Testis (tissue), 5 donors: ENCODE measurements at places on chromosomes 16 and 17. TPM values are rescaled to one million over a fixed set of nuclear protein-coding genes. Genes with fewer than 3 reads are reported as not detected.

Gene PYDC1
- not detected for total RNA-seq

Gene CACNA1H
- 69.0 TPM for total RNA-seq

Gene EXOC3L1
- 5.1 TPM for total RNA-seq

Gene PERCC1
- 0.31 TPM for total RNA-seq

Gene SLC13A2
- 0.93 TPM for total RNA-seq

Gene FSCN2
- 4.0 TPM for total RNA-seq

Gene MT4
- total RNA-seq, result not detected

Gene BICDL2
- 0.37 TPM for total RNA-seq

Gene AOC3
- total RNA-seq, result 14.8 TPM

Gene LPO
- total RNA-seq, result 2.0 TPM

Gene CNTNAP1
- total RNA-seq, result 10.3 TPM

Gene KDM6B
- 41.8 TPM for total RNA-seq

Gene C1QTNF8
- 1.3 TPM for total RNA-seq

Gene PYY
- 0.37 TPM for total RNA-seq

Gene CHD9NB
- not detected for total RNA-seq

Gene CORO1A
- total RNA-seq, result 9.6 TPM

Gene EXOC7
- total RNA-seq, result 138 TPM

- DNase-seq, result peak; percentile 23
- H3K4me1 ChIP-seq, result no peaks in the 10 kb centered on the region
- no peaks in the 10 kb centered on the region for H3K36me3 ChIP-seq
- no peak overlapping the region for H3K27ac ChIP-seq
Measured at GRCh38 chr17:51640108-51640622, 379.8 kb downstream of the UTP18 start.

- H3K27me3 ChIP-seq, result no peaks in the 10 kb centered on the region
- H3K4me1 ChIP-seq, result no peaks in the 10 kb centered on the region
- no peak overlapping the region for H3K27ac ChIP-seq
- H3K36me3 ChIP-seq, result no peaks in the 10 kb centered on the region
Measured at GRCh38 chr17:49252148-49252695, 21.6 kb upstream of the PHOSPHO1 start.

- no peaks in the 10 kb centered on the region for H3K4me1 ChIP-seq
- no peak overlapping the region for H3K27ac ChIP-seq
- no peaks in the 10 kb centered on the region for H3K36me3 ChIP-seq
- no peaks in the 10 kb centered on the region for H3K27me3 ChIP-seq
- H3K4me3 ChIP-seq, result no peak overlapping the region
Measured at GRCh38 chr17:66847704-66848103, 12.8 kb downstream of the CACNG5 start.

DNA sequence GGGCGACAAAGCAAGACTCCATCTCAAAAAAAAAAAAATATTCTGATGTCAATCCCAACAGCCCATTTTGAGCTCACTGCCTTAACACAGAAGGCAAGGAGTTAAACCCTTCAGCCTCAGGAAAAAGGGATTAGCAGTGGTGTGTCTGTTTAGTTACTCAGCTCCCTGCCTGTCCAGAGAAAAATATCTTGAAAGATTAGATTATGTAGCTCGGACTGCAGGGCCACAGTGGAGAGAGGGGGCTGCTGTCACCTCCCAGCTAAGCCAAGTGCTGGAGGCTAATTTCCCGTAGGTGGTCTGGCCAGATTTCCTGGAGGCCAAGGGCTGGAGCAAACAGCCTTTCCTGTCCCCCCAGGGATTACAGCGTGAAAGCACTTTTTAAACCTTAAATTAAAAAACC is 50.3 kb downstream of the C16orf95 start:
- no peaks in the 10 kb centered on the region for H3K27me3 ChIP-seq
- no peak overlapping the region for H3K4me3 ChIP-seq
- H3K4me1 ChIP-seq, result peaks cover 4% of the 10 kb centered on the region
- peak; percentile 26 for DNase-seq
- H3K27ac ChIP-seq, result no peak overlapping the region

GRCh38 chr16:51573191-51573590 is 422.1 kb upstream of the SALL1 start:
- no peak overlapping the region for H3K4me3 ChIP-seq
- H3K36me3 ChIP-seq, result no peaks in the 10 kb centered on the region
- H3K27me3 ChIP-seq, result no peaks in the 10 kb centered on the region

DNA sequence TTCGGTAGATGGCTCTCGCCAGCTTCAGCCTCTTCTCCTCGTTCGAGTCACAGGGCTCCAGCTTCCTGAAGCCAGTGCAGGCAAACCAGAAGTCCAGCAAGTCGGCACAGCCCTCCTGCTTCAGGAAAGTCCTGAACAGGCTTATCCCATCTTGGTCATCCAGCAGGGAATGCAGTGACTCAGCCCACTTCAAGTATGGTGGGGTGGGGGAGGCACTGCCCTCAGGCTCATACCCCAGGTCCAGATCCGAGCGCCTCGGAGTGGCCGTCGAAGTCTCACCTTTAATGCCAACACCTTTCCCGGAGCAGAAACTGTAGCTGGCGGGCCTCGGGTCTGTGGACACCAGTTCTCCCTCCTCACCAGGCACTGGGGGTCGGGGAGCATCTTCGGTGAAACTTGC is 5.9 kb downstream of the AXIN1 start:
- H3K4me1 ChIP-seq, result no peaks in the 10 kb centered on the region
- no peak for DNase-seq
- no peak overlapping the region for H3K4me3 ChIP-seq
- H3K27ac ChIP-seq, result no peak overlapping the region
- no peaks in the 10 kb centered on the region for H3K36me3 ChIP-seq

- H3K36me3 ChIP-seq, result no peaks in the 10 kb centered on the region
- no peak overlapping the region for H3K27ac ChIP-seq
- H3K4me3 ChIP-seq, result peak overlapping the region; percentile 73
- DNase-seq, result no peak
Measured at GRCh38 chr16:649631-650030, 466 bp downstream of the WDR90 start.

DNA sequence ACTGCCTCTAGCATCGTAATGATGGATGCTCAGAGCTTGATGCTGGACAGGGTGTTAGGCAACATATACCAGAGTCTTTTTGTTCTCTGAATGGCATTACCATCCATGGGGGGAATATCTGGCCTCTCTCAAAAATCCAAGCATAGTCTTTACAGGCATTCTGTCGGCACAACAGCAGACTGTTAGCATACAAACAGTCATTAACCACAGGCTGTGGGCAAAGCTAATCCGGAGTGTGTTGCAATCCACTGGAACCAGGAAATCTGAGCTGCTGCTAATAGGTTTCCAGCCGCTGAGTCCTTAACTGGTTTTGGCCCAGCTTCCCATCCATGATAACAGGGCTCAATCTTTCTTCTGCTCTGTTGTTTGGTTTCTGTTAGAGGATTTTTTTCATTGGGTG is 371.9 kb downstream of the HS3ST3B1 start:
- H3K27me3 ChIP-seq, result no peaks in the 10 kb centered on the region
- no peaks in the 10 kb centered on the region for H3K36me3 ChIP-seq
- H3K4me1 ChIP-seq, result no peaks in the 10 kb centered on the region
- DNase-seq, result no peak

DNA sequence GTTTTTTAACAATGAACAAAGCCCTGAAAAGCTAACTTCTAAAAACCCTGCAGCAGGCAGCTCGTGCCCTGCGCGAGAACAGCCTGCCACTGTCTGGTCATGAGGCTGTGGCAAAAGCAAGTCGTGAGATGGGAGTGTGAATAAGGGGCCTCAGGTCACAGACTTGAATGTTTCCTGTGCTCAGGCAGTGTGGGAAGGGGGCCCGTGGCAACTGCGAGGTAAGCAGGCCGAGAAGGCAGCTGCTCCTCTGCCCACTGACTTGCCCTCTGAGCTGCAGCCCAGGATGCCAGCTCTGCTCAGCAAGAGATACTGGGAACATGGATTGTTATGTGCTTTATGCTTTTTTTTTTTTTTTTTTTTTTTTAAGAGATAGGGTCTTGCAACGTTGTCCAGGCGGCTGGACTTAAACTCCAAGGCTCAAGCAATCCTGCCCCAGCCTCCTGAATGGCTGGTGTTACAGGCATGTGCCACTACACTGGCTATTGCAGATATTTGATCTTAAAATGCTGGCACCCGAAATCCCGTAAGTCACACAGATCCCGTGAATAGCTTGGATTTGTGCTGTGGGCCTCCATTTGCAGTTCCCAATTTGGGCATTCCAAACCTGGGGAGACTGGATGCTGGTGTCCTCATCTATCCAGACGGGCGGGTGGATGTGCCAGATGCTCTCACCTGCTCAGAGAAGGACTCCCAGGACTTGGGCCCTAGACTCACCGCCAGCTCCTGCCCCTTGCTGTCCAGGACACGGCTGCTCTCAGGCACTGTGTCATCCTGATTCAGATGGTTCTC is 44.0 kb downstream of the UBN1 start:
- DNase-seq, result no peak
- H3K27ac ChIP-seq, result no peak overlapping the region
- H3K27me3 ChIP-seq, result no peaks in the 10 kb centered on the region

GRCh38 chr16:3523281-3523680 is 22.5 kb downstream of the CLUAP1 start:
- DNase-seq, result no peak
- no peaks in the 10 kb centered on the region for H3K27me3 ChIP-seq
- no peak overlapping the region for H3K4me3 ChIP-seq
- H3K36me3 ChIP-seq, result no peaks in the 10 kb centered on the region
- no peak overlapping the region for H3K27ac ChIP-seq

- no peak overlapping the region for H3K4me3 ChIP-seq
- no peaks in the 10 kb centered on the region for H3K27me3 ChIP-seq
- H3K4me1 ChIP-seq, result no peaks in the 10 kb centered on the region
Measured at GRCh38 chr16:87426423-87427215, 34.5 kb downstream of the MAP1LC3B start.

- H3K4me3 ChIP-seq, result no peak overlapping the region
- H3K36me3 ChIP-seq, result no peaks in the 10 kb centered on the region
- no peak for DNase-seq
- H3K27me3 ChIP-seq, result no peaks in the 10 kb centered on the region
Measured at GRCh38 chr16:10136916-10137315, 45.3 kb downstream of the GRIN2A start.

GRCh38 chr16:54366943-54367342 is 80.4 kb upstream of the IRX3 start:
- no peaks in the 10 kb centered on the region for H3K27me3 ChIP-seq
- no peaks in the 10 kb centered on the region for H3K4me1 ChIP-seq
- H3K36me3 ChIP-seq, result no peaks in the 10 kb centered on the region
- no peak for DNase-seq

GRCh38 chr16:68328860-68329390 is 18.1 kb downstream of the PRMT7 start:
- H3K4me3 ChIP-seq, result no peak overlapping the region
- no peak for DNase-seq
- no peaks in the 10 kb centered on the region for H3K27me3 ChIP-seq
- H3K4me1 ChIP-seq, result no peaks in the 10 kb centered on the region
- H3K27ac ChIP-seq, result no peak overlapping the region

DNA sequence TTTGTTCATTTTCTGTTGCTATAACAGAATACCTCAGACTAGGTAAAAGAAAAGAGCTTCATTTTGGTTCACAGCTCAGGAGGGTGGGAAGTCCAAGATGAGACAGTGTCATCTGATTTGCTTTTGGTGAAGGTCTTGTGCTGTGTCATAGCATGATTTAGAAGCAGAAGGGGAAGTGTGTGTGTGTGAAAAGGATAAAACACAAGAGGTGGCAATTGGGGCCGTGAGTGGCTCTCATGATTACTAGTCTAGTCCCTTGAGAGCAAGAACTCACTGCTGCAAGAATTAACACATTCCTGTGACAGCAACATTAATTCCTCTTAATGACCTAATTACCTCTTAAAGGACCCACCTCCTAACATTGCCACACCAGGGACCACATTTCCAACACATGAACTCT is 8.3 kb downstream of the SLC35G3 start:
- H3K27me3 ChIP-seq, result no peaks in the 10 kb centered on the region
- H3K4me1 ChIP-seq, result no peaks in the 10 kb centered on the region
- DNase-seq, result no peak
- no peak overlapping the region for H3K27ac ChIP-seq

DNA sequence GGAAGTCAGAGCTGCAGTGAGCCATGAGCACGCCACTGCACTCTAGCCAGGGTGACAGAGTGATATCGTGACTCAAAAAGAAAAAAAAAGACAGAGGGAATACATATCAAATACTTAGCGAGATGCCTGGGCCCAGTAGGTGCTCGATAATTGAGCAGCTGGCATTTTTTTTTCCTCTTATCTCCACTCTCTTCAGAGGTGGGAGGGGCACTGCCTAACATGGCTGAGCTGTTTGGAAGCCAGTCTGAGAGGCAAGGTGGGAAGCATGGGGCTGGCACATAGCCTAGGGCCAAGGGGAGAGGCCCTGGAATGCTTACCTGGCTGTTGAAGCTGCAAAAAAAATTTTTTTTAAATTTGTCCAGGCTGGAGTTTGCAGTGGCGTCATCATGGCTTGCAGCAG is 38.4 kb downstream of the HIC1 start:
- H3K4me1 ChIP-seq, result peaks cover 15% of the 10 kb centered on the region
- no peaks in the 10 kb centered on the region for H3K27me3 ChIP-seq
- no peaks in the 10 kb centered on the region for H3K36me3 ChIP-seq
- H3K4me3 ChIP-seq, result no peak overlapping the region
- no peak overlapping the region for H3K27ac ChIP-seq
- no peak for DNase-seq

- H3K27me3 ChIP-seq, result no peaks in the 10 kb centered on the region
- H3K4me3 ChIP-seq, result no peak overlapping the region
- DNase-seq, result no peak
Measured at GRCh38 chr17:58316260-58316960, 12.2 kb downstream of the TSPOAP1 start.

GRCh38 chr17:3003296-3004149 is 59.9 kb downstream of the OR1D5 start:
- H3K27me3 ChIP-seq, result no peaks in the 10 kb centered on the region
- H3K4me1 ChIP-seq, result peaks cover 14% of the 10 kb centered on the region
- no peak for DNase-seq
- no peak overlapping the region for H3K4me3 ChIP-seq
- H3K27ac ChIP-seq, result peak overlapping the region; percentile 41

DNA sequence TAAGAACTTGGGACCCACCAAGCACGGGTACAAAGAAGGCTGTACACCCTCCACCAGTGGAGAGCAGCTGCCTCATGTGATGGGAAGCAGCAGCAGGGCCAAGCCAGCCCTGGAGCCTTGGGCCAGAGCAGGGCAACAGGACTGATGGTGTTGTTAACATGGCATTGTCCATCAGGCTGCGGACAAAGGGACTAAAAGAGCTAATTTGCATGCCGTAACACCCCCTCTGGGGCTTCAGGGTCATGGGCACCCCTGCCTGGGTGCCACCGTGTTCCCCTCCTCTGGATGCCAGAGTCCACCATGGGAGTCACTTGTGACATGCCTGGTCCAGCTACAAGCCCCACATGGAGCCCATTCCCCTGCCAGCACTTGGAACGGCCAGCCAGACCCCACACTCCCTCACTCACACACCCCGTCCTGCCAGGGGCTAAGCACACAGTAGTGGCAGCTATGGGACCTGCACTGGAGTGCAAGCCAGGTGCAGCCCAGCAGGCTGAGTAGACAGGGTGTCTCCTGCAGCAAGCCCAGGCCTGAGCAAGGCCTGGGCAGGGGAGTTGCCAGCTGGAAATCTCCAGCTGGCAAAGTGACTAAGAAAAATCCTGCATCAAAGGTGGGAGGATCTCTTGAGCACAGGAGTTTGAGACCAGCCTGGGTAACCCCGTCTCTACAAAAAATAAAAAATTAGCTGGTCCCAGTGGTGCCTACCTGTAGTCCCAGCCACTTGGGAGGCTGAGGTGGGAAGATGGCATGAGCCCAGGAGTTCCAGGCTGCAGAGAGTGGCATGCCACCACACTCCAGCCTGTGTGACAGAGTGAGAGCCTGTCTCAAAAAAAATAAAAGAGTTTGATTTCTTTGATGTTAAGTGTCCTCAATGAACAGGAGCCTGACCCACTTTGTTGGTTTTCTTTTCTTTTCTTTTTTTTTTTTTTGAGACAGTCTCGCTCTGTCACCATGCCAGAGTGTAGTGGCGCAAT is 33.7 kb downstream of the NOL11 start:
- H3K4me3 ChIP-seq, result no peak overlapping the region
- no peaks in the 10 kb centered on the region for H3K27me3 ChIP-seq
- no peaks in the 10 kb centered on the region for H3K36me3 ChIP-seq
- peaks cover 9% of the 10 kb centered on the region for H3K4me1 ChIP-seq
